ENCODE measurements at places on chromosomes 11 and 22.
A peak's percentile ranks its signal among the peaks of the same experiment; 100 is the strongest.

- DNase-seq = peak; percentile 26
Observed at GRCh38 chr11:92226331-92227229, 2.0 kb downstream of the FAT3 start.

GRCh38 chr11:66048547-66049323 lies at the start of gene GAL3ST3:
GAL3ST3 (minus strand) TSS chr11:66049161; CDS start chr11:66045415, 3,746 bp downstream.
- no peak for DNase-seq

DNA sequence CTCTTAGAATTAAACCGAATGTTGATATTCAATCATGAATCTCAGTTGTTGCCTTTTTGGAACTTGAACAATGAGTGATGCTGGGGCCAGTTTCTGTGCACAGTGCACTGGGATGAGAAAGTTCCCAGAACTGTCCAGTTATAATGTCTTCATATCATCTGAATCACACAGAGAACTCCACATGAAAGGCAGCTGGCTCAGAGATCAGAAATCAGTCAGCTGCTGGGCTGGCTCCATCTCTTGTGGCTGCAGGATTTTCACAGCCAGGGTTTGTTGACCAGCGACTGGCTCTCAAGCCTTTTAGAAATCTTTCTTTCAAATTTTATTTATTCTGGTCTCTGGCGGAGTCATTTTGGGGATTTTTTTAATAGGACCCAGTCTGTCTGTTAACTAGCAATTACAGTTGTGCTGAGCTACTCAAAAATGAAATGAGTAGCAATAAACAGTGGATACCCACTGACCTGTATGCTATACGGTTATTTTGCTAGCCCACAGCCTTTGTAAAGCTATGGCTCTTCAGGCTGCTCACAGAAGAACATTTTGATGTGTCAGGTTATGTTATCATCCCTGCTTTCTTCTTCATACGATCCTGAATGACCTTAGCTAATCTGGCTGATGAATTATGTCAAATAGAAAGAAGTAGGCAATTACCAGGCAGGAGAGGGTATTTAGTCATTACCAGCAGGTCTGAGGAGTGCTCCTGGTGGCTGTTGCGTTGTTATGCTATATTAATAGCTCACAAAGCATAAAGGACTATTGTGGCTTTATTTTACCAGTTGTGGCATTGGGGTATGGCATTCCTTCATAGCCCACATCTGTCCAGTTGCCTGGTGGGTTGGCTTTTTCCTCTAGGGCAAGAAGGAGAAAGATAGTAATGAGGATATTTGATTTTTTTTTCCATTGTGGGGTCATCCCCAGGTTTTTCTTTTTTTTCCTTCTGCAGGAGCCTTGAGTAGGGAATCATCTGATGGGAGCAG lies 3.6 kb downstream of the FAT3 start:
- no peak for DNase-seq

DNA sequence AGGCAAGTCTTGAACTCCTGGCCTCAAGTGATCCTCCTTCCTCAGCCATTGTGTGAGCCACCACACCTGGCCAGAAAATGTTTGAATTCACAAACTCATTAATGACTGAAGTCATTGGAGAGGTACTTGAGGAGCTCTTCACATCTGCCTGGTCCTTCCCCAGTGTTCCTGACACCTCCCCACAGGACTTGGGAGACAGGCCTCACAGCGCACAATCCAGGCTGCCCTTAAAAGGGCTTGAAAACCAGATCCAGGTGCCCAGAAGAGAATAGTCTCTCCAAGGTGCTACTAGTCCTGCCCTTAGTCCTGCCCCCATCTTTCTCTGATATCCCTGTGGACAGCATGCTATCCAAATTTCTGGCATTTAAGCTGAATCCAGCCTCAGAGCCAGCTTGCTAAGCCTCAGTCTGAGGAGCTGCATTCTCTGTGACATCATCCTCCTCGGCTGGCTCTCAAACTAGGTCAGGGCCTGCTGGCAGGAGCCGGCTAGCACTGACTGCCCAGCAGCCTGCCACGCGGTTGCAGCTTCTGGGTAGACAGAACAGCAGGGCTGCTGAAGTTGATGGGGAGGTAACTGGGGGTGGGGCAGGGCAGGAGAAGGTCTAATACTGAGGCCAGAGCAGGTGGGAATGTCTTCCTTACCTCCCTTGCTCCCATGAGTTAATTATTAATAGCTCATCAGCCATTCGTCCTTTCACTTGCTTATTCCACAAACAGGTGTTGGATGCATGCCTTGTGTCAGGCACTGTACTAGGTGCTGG lies 35.3 kb upstream of the NECTIN1 start:
- no peak for DNase-seq

GRCh38 chr11:62105667-62106191 lies 18.1 kb upstream of the INCENP start:
- no peak for DNase-seq

All from left renal cortex interstitium (tissue), 4 donors.